ENCODE measurements at places on chromosomes 2 and 18.

- DNase-seq: no peak
Observed at GRCh38 chr2:67389788-67390187, 7.3 kb upstream of the ETAA1 start.

DNA sequence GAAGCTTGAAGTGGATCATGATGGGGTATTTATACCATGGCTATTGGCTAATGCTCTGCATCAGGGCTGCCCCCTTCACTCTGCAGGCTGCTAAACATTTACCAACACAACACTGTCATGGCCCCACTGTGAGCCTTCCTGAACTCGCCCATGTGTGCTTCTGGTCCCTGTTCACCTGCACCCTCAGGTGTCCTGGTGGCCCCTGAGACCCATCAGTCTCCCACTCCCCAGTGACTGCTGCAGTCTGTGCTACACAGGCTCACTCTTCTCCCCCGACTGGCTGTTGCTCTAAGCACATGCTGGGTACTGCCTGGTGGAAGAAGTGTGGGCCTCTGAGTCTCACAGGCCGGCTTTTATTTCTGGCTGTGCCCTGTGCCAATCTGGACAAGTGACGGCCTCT is 183.0 kb upstream of the HS6ST1 start:
- no peak for DNase-seq

GRCh38 chr2:234251326-234252271 is 201.1 kb downstream of the SPP2 start:
- no peak for DNase-seq

GRCh38 chr18:34219651-34220050 is 5.1 kb downstream of the NOL4 start:
- DNase-seq: no peak

DNA sequence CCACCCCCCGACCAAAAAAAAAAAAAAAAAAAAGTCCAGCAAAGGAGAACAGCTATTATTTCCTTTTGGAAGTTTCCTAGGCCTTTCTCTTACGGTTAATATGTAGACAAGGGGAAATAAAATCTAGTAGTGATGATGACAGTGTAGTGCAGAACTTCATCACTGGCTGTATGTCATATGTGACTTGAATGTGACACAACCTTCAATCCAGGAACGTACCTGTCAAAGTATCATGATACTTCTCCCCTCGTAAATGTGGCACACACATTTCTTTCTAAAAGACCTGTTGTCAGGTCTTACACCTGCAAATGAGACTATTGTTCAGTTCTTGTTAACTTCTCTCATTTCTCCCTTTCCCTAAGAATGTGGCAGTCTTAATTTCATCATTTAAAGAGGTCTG is 173.5 kb downstream of the PRPF40A start:
- no peak for DNase-seq

- no peak for DNase-seq
Observed at GRCh38 chr18:9947248-9947647, 33.4 kb downstream of the VAPA start.

- DNase-seq: no peak
Observed at GRCh38 chr2:210544007-210544590, 12.3 kb upstream of the CPS1 start.

DNA sequence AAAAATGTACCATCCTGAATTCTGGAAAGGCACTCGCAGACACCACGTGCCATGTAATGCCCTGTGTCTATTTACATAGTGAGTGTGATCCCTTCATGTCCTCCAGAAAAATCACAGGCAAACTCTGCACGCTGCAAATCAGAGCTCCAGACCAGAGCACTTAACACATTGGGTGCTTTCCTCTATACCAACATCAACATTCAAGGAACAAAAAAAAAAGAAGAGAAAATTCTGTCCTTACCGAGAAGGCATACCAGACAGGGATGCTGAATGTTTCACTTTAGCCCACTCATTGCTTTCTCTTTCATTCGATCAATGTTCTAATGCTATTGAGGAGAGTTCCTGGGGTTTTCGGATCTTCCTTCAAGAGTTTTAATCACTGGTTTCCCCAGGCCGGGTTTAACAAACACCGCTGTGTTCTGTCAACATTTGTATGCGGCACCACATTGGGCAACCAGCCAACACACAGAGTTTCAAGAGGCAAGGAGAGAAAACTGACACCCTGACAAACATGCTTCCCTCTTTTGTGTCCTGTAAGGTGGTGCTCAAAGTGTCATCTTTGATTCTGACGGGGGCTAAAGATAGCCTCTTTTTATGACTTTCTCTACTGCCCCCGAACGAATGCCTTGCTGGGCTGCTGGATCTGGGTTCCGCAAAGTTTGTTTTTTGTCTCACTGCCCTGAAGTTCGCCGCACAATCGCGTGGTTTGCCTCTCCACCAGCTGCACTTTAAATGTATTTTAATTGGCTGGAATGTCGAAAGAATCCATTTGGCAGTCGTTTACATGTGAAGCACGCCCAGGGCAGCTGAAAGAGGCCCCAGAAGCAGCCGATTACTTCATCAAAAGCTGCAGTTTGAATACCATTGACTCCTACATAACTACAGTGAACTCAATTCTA is 106.4 kb upstream of the NCKAP5 start:
- DNase-seq: no peak

- no peak for DNase-seq
Observed at GRCh38 chr18:13261661-13262357, 43.2 kb downstream of the LDLRAD4 start.

Data from CD4-positive, alpha-beta T cell treated with Interferon gamma for 1 hour (primary cell).